ENCODE measurements at places on chromosomes 1 and 21.

GRCh38 chr1:116494353-116494692 lies 76.5 kb downstream of the CD58 start:
- no peak for DNase-seq

DNA sequence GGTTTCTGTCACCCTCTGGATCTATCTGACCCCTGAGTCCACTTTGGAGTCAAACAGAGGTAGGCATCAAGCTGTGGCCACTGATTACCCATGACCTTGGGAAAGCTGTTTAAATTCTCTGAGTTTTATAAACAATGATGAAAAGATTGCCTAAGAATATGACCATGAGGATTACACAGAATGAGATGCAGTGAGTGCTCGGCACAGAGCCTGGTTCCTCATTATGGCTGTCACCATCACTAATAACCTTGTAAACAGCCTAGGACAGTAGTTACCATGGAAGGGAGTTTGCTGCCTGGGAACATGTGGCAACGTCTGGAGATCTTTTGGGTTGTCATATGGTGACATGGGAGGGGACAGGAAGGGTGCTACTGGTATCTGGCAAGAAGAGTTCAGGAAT lies 248.3 kb upstream of the KAZN start:
- no peak for DNase-seq

DNA sequence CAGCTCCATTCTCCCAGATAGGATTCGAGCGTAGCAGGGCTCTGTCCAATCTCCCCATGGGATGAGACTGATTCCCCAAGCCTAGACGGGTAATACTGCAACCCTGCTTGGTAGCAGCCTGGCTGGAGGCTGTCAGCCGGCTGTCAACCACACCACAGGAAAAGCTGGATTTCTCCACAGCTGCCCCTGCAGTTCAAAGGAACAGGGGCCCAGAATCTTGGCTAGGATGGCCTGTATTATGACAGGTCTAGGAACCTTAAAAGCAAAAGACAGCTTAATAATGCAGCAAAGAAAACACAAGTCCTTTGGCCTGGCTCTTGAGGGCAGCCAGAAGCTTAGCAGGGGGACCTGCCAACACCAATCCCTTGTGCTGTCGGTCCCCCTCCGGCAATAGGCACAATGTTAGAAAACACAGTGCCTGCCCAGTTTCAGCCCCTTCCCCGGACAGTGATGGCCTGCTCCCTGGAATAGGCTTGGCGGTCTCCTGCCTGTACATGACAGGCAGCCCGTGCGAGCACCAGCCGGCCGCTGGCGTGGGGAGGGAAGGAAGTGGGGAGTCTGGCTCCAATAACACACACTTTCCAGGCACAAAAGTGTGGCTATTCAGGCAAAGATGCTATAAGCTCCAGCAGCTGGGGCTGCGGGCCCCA lies 90.5 kb downstream of the TRABD2B start:
- DNase-seq: no peak

DNA sequence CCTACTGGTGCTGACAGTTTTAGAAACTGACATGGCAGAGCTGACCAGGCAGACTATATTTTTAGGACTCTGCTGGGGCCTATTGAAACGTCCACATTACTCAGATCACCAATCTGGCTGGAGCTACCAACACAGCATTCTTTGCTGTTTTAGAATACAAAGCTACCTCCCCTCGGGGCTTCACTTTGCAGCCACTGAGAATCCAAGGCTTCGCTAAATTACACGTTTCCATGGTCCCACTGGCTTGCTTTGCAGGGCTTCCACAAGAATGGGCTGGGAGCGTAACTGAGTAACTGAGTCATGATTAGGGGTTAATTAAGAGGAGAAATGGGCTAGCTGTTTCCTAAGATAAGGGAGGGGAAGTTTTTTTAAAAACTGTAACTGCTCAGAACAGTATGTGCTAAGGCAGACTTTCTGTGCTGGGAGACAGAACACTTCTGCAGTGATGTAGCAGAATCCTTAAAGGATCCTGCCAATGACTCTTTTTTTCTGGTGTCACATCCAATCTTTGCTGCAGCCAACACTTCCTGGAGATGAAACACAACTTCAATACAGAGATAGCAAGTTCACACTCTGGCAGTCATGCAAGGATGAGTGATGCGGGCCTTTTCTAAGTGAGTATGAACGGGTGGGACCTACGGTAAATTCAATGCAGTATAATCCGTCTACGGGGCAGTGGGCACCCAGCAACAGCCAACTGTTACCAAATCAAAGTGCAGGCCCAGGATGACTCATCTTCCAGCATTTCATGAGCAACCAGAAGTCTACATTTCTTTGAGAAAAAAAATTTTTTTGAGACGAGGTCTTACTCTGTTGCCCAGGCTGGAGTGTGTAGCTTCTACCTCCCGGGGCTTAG lies 21.5 kb downstream of the NDUFS5 start:
- peak; percentile 88 for DNase-seq

GRCh38 chr21:23968722-23969647 lies 1638.3 kb downstream of the MRPL39 start:
- DNase-seq: no peak

DNA sequence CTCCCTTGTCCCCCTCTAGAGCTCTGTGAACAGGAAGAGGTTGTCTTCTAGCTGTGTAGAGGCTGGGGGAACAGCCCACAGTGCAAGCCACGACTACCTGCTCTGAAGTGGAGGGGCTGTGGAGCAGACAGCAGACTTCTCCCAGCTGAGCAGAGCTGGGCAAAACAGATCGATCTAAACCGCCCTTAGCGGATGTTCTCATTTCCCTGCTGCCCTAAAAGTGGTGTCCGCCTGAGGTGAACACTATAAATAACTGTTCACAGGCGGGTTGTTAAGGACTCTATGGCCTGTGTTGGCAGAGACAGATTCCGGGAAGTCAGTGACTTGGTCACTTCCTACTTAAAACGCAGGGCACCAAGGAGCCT lies 203.2 kb downstream of the RHOU start:
- peak; percentile 78 for DNase-seq

- DNase-seq: no peak
Measured at GRCh38 chr1:79264285-79264684, 257.8 kb upstream of the ADGRL4 start.

DNA sequence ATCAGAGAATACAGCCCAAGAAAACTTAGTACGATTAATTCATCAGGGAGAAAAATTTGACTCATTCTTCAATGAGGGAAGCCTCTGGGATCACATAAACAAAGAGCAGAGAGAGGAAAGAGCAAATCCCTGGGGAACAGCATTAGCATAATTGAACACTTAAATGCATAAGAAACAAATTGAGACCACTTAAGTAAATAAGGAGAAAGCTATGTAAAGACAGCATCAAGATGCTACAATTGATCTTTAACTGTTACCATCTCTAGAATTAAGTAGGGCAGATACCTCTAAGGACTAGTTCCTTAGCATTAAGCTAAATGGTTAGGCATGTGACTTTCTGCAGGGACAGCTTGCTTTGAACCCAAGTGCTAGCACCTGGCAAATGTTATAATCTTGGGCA lies 265.1 kb upstream of the NEGR1 start:
- no peak for DNase-seq

DNA sequence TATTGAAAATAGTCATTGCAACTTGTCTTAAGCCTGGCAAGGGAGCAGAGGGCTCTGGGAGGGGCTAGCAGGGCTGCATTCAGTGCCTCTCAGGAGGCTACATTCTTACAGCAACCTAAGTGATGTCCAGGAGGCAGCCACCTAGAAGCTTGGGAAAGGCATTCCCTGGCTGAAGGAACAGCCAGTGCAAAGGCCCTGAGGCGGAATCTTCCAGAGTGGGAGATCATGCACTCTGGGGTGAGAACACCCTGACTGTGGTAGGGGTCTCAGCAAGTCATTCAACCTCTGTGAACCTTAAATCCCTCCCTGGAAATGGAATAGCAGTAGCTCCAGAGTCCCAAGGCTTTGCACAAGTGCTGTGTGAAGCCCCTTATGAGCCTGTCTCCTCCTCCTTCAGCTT lies 84.1 kb downstream of the TAS1R2 start:
- DNase-seq: no peak

- no peak for DNase-seq
Measured at GRCh38 chr1:217272385-217272784, 358.5 kb downstream of the GPATCH2 start.

DNA sequence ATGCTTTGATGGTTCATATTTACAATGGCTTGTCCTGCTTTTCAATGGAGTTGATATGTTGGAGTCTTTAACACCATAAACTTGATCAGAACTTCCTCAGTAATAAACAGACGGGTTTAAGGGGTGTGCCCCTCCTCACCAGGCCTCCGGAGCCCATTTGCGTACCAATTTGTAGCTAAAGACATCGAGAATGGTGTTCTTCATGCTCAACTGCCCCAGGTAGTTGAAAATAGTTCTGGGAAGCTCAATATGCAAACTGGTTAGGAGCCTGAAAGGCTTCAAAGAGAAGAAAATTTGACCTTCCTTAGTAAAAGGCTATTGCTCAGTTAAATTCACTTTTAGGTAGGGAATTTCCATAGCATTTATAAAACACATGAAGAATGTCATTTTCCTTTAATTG lies 68.1 kb upstream of the RRP15 start:
- no peak for DNase-seq

GRCh38 chr1:6472391-6472790 lies 6.4 kb upstream of the TNFRSF25 start:
- no peak for DNase-seq

DNA sequence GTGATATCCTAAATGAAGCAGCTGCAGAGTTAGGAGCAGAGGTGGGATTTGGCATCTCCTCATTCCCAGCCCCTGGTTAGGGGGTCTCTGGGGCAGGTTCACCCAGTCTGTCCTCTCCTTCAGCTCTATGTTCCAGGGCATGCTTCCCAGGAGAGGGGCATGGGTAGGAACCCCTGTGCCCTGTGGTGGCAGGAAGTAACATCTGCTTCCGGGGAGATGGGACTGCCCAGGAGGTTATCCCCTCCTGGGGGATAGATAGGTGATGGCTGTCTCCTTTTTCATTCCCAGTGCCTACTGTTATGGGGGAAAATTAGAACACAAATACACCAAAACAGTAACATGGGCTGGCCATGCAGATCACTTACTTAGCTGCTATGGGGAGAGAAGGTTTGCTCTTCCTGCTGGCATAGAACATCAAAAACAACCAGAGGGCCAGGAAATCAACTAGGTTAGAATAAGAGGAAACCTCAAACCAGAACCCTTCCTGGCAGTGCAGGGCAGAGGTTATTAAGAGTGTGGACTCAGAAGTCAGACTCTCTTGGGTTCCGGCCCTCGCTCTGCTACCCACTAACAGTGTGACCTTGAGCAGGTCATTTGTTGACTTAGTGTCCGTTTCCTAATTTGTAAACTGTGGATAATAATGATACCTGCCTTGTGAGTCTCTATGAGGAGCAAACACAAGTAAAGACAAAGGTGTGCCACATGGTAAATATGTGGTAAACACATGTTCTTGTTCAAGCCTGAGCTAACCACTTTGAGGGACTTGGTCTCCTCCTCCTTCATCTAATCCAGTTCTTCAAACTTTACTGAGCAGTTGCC lies 157.8 kb upstream of the JUN start:
- no peak for DNase-seq

- DNase-seq: no peak
Measured at GRCh38 chr1:938711-939489, 15.2 kb downstream of the SAMD11 start.

DNA sequence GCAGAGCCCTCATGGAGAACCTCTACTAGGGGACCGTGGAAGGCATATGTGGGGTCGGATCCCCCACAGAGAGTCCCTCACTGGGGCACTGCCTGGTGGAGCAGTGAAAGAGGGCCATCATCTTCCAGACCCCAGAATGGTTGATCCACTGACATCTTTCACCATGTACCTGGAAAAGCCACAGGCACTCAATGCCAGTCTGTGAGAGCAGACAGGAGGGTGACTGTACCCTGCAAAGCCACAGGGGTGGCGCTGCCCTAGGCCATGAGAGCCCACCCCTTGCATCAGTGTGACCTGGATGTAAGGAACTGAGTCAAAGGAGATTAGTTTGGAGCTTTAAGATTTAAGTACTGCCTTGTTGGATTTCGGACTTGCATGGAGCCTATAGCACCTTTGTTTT lies 1276.7 kb upstream of the PRMT6 start:
- no peak for DNase-seq

DNA sequence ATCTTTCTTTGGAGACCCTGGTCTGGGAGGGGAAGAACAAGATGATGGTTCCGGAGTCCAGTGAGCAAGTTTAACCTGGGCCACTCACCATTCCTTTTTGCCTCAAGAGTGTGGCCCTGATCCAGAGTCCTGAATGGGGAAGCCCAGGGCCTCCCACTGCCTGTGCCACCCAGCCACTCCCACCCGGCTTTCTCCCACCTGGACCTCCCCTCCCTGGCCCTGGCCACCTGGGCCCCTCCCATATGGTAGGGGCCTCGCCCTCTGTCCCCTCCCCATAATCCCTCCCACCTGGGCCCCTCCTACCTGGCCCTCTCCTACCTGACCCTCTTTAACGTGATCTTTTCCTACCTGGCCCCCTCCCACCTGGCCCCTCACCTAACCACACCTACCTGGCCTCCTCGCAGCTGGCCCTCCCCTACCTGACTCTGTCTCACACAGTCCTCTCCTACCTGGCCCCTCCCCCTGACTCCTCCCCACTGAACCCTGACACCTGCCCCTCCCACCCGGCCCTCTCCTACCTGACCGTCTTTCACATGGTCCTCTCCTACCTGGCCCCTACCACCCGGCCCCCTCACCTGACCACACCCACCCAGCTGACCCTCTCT lies 220.7 kb upstream of the VAMP3 start:
- DNase-seq: no peak

DNA sequence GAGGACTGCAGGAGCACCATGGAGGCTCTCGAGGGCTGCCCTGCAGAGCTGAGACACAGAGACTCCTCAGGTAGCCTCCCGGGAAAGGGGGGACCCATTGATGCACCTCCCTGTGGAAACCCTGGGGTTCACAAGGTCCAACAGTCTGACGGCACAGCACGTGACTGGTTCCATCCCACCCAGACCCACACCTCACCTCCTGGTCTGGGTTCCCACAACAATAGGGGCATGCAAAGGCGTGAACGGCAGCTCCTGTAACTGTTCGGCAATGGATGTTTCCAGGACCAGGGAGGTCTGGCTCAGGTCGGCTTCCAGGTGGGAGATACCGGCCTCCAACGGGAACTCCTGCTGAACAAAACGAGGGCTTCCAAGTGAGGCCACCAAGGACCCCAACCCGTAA lies 86.8 kb downstream of the NPHP4 start:
- peak; percentile 64 for DNase-seq

- DNase-seq: no peak
Measured at GRCh38 chr1:175757381-175758015, 14.1 kb upstream of the TNR start.

GRCh38 chr1:18899363-18900049 lies 2.8 kb downstream of the ALDH4A1 start:
- DNase-seq: no peak

DNA sequence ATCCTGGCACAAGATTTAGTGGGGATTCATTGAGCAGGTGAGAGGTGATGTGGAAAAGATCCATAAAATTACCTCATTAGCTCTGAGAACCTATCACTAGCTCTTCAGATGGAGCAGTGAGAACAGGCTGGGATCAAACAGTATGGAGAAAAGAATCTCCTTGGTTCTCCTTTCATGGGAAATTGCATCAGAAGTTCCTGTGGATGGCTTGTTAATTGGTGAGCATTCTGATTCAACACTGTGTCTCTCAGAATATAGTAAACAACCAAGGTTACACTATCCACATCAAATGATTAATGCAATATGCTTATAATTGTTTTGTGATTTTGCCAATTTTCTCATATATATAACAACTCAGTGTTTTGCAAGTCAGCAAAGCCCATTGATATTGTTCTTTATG lies 8.3 kb upstream of the CD55 start:
- no peak for DNase-seq

All from coronary artery (tissue), 2 donors.